ENCODE measurements at places on chromosomes 7 and 10.

DNA sequence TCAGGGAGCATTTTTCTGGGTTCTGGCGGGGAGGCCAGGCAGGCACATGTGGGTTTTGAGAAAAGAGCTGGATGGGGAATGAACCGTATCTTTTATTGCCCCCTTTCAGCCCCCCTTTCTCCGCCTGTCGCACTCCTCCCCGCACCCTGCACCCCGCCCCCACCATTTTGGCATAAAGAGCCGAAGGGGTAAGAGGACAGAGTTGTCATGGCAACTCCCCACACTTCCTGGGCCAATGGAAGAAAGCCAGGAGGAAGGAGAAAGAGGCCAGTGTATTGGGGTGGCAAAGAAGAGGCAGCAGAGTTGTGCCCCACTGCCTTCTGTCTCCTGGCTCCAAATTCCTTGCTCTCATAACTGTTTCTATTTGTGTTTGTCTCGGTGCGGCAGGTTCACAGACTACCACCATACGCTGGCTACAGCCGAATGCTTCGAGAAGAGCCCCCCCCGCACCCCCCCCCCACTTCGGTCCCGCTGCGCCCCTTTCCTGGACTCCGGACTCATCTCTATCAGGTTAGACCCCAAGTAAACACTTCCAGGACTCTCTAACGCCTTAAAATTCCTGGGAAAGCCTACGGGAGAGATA, 3.4 kb downstream of the KCNIP2 start:
- no peak for DNase-seq

GRCh38 chr10:69398466-69398865, 18.3 kb downstream of the TACR2 start:
- no peak for DNase-seq

DNA sequence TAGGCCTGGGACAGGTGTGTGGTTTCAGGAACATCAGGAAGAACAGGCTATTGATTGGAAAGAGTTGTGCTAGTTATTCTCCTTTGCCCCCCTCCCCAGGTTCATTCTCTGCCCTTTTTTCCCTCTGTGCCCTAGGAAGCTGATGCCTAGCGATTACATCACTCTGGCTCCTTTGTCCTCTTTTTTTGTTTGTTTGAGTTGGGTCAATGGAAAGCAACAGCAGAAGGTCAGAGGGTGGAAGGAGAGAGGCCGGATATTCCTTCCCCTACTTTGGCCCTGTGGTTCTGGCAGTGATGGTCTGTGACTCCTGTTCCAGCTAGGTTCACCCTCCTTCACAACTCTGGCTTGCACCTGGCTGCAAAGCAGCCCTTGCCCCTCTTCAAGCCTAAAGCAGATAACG, 18.9 kb downstream of the LOXL4 start:
- no peak for DNase-seq

DNA sequence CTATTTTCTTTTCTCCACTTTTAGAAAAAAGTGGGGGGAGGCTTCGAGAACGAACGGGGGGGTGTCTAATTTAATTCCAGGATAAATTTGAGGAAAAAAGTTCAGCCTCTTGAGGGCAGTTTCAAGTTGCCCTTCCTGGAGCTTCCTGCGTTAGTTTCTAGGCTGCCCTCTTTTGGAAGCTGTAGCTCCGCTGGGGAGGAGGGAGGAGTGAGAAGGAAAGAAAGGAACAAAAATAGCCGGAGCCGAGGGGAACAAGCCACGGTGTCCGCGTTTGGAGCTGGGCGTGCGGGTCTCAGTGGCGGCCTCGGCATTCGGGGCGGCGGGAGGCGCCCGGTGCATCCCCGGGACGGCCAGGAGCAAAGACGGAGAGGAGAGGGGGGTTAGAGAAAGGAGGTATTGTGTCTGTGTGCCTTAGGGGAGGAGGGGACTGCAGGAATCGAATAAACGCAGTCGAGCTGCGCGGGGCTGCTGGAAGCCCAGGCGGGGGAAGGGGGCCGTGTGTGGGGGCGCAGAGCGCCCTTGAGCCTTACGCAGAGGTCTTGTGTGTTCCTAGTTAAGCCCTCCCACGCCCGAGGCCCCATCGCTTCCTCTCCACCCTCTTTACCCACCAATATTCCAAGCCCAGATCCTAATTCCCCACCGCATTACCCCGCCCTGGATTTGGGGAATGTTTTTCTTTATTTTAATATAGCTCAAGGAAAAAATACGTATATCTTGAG, 2.0 kb upstream of the TNRC18 start:
- peak; percentile 61 for DNase-seq

- no peak for DNase-seq
These were observed 141.9 kb upstream of the PRSS1 start for GRCh38 chr7:142607351-142607750.

- DNase-seq = no peak
These were observed 390.1 kb downstream of the NXPH1 start for GRCh38 chr7:8823486-8823885.

- DNase-seq = no peak
These were observed 368.1 kb downstream of the CTNNA3 start for GRCh38 chr10:67327626-67328535.

- no peak for DNase-seq
These were observed 249.8 kb upstream of the DKK1 start for GRCh38 chr10:52064084-52064845.

DNA sequence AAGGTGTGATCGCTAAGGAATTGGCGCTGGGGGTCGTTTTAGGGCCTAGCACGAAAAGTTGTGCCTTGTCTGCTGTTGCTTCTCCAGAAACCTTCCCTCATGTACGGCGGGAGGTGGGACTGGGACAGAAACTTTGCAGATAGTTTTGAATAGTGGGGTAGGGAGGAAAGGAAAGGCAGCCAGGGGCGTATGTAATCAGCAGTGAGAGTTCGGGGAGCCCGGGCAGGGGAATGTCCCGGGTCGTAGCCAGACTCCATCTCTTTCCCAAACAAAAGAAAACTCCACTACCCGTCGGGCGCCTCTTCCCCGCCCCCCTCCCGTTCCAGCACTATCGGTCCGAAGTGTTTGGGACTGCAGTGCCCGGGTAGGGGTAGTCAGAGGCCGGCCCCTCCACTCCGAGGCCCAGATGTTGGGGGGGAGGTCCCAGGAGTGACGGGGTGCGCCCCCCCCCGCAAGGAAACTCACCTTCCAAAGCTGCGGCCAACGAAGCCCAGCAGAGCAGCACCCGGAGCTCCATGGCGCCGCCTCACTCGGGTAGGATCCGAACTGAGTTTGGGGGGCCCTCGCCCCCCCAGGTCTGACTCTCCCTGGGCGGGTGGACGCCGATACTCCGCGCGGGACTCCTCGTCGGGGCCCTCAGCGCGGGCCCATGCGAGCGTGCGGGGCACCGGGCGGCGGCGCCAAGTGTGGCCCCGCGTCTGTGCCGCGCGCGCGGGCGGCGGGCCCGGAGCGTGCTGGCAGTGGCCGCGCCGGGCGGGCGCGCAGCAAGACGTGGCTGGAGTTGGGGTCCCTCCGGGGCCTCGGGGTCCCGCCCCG, 601 bp downstream of the EPHB4 start:
- DNase-seq = no peak

- DNase-seq = no peak
These were observed 3.6 kb downstream of the GDI2 start for GRCh38 chr10:5809527-5810154.

- no peak for DNase-seq
These were observed 431.2 kb upstream of the AUTS2 start for GRCh38 chr7:69166979-69167516.
